ENCODE measurements at places on chromosomes 3 and 15.

DNA sequence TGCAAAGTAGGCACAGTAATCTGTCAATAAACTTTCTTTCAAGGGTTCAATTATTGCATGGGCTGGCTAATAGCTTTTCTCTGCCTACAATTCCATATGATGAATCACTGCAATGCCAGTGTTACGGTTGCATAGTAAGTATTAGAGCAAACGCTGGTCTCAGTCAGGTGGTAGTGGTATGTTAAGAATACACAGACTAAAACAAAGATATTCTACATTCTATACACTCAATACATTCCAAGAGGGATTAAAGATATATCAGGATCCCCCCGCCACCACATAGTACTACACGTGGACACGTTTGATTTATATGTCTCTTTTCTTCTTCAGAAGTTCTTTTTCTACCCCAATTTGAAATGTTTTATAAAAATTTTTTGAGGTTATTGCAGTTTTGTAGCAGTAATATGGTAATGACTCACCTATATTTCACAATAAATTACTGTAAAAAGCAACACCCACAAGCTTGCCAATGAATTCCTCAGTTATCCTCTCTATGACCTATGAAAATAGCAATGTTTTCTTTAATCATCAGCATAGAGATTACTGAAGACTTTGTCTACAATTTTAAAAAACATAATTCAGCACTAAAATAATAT lies 68.2 kb downstream of the CD200R1L start:
- no peak for DNase-seq

DNA sequence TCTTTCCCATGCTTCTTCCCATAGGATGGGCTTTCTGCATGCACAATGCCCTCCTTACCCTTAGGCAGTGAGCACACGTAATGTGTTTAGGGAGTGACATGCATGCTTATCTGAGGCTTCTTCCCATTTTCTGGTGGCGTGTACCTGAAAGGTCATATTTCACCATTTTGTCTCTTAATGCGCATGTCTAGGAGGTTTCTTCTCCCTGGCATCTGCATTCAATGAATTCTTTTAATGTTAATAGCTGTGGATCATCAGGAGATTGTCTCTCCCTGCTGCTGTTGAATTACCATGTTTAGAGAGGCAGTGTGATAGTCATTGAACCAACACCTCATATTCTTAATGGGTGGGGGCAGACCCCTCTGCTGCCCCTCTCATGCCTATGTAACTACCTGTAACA lies 205.6 kb upstream of the SGO1 start:
- DNase-seq, result no peak

- no peak for DNase-seq
Observed at GRCh38 chr15:45102226-45102625, 11.7 kb downstream of the DUOX2 start.

DNA sequence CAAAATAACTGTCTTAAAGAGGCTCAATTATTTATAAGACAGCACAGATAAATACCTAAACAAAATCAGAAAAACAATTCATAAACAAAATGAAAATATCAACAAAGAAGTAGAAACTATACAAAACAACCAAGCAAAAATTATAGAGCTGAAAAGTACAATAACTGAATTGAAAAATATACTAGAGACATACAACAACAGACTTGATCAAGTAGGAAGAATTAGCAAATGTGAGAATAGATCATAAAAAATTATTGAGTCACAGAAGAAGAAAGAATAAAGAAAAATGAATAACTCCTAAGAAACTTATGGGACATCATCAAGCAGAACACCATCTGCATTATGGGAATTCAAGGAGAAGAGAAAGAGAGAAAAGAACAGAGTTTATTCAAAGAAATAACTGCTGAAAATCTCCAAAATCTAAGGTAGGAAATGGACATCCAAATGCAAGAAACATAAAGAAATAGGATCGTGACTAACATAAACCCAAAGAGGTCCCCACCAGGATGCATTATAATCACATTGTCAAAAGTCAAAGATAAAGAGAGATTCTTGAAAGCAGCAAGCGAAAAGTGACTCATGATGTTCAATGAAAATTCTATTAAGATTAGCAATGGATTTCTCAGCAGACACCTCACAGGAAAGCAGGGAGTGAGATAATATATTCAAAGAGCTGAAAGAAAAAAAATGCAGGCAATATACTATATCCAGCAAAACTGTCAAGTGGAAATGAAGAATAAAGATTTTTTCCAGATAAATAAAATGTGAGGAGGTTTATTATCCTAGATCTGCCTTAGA lies 85.9 kb downstream of the DCLK3 start:
- DNase-seq, result no peak

GRCh38 chr15:77418966-77419835 lies 703 bp downstream of the PEAK1 start:
- peak; percentile 16 for DNase-seq

- no peak for DNase-seq
Observed at GRCh38 chr3:161854232-161854771, 357.7 kb downstream of the OTOL1 start.

GRCh38 chr15:38391191-38391590 lies 62.7 kb upstream of the FAM98B start:
- no peak for DNase-seq

DNA sequence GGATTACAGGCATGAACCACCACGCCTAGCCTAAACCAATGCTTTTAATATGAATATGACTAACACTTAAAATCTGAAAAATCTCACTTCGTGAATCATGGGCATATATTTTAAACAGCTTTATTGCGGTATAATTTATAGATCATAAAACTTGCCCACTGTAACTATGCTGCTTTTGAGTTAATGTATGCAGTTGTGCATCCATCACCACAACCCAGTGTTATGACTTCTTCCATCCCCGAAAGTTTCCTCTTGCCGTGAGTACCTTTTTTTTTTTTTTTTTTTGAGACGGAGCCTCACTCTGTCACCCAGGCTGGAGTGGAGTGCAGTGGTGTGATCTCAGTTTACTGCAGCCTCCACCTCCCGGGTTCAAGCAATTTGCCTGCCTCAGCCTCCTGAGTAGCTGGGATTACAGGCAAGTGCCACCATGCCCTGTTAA lies 7.1 kb downstream of the KAT2B start:
- DNase-seq, result no peak

GRCh38 chr15:25060996-25061620 lies 106.3 kb downstream of the SNRPN start:
- no peak for DNase-seq

GRCh38 chr3:194872669-194872977 lies 186.9 kb downstream of the FAM43A start:
- no peak for DNase-seq

GRCh38 chr3:57274845-57275244 lies 17.6 kb downstream of the ASB14 start:
- no peak for DNase-seq

DNA sequence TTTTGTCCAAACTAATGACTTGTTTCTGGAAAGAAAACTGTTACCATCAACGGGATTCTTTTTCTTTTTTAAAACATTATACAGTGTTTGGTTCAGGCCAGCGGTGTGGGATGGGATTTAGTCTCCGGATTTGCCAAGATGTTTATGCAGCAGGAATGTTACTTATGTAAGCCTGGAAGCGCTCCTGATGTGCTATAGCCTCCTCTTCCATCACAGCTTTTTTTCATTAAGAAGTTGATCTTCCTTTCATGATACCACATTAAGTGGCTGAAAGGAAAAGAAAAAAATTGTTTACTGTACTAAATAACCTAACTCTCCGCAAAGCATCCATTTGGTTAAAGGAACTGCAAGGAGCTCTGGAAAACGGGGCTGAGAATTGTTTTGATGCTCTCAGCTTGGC lies 120.5 kb upstream of the ALDH1A3 start:
- DNase-seq, result no peak

Data from stimulated activated CD4-positive, alpha-beta T cell treated with anti-CD3 and anti-CD28 coated beads, Interleukin-2, amount 100 ng/mL, for 48 hours (primary cell).